ENCODE measurements at places on chromosomes 3 and 15. TPM values are rescaled to one million over a fixed set of nuclear protein-coding genes. Genes with fewer than 3 reads are reported as not detected.

The STXBP5L gene
- total RNA-seq, result 12.2 TPM

The ABCC5 gene
- total RNA-seq, result 18.8 TPM

The IFT57 gene
- 45.4 TPM for total RNA-seq

The C3orf22 gene
- total RNA-seq, result 0.54 TPM

The MYNN gene
- 24.4 TPM for total RNA-seq

The MUSTN1 gene
- total RNA-seq, result 4.2 TPM

The TBCCD1 gene
- 9.7 TPM for total RNA-seq

The MYO9A gene
- total RNA-seq, result 80.0 TPM

- no peak for DNase-seq
These were observed 77.1 kb downstream of the PDZRN3 start for GRCh38 chr3:73547427-73548248.

GRCh38 chr15:75107516-75107907 lies 84.1 kb downstream of the PPCDC start:
- DNase-seq, result no peak

GRCh38 chr3:127385540-127385870 lies 97.7 kb upstream of the PRR20G start:
- DNase-seq, result no peak

DNA sequence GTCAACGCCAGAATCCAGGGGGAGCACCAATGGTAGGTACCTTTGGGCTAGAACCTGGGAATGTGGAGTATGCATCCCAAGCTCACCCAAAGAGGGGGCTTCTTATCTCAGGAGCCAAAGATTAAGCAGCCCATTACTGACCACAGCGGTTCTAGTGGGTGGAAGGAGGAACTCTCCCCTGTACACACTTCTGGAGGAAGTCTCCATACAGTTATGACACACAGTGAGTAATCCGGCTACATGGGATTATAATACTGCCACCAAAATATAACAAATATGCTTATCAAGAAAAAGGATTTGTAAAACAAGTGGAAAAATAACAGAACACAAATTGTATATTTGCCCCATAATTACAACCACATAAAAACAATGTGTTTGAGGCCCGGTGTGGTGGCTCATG lies 8.4 kb downstream of the MYO1E start:
- DNase-seq, result no peak

- DNase-seq, result no peak
These were observed 60.8 kb downstream of the PLOD2 start for GRCh38 chr3:146100180-146100579.

GRCh38 chr3:59469948-59470723 lies 420.3 kb upstream of the CFAP20DC start:
- DNase-seq, result no peak

DNA sequence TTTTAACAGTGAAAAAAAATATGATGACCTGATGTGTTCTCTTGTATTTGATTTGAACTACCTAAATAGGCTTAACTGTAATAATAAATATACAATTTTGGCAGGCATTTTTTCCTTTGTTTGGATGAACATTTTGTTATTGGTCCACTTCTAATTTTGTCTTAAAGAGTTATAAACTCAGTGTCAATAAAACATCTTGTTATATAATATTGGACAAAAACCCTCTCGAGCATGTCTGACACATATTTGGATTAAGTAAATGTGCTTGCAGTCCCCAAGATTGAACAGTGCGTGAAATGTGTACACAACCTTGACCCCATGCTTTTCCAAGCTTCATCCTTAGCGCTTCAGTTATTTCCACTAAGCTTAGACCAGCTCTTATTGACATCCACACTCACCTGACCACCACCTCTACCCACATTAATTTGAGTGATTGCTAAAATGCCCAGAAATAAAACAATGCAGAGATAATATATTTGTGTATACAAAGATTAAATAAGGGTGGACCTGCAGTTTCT lies 131.7 kb upstream of the ZBED2 start:
- DNase-seq, result no peak

DNA sequence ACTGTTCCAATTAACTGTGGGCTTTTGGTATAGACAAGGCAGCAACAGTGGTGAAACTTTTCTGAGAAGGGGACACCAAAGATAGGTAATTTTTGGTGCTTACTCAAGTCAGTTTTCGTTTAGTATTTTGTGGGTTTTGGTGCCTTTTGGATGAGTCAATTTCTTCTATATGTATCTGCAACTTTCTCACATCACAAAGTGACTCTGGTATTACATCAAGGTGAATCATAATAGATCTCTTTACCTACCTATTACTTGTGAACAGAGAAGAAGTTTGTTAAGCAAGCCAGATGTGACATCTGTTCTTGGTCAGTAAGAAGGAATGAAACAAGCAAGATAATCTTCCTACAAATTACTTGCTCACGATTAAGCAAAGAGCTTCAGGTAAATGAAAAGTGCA lies 732.4 kb upstream of the DPPA4 start:
- DNase-seq, result no peak

GRCh38 chr15:58040150-58040549 lies 25.4 kb downstream of the ALDH1A2 start:
- no peak for DNase-seq

DNA sequence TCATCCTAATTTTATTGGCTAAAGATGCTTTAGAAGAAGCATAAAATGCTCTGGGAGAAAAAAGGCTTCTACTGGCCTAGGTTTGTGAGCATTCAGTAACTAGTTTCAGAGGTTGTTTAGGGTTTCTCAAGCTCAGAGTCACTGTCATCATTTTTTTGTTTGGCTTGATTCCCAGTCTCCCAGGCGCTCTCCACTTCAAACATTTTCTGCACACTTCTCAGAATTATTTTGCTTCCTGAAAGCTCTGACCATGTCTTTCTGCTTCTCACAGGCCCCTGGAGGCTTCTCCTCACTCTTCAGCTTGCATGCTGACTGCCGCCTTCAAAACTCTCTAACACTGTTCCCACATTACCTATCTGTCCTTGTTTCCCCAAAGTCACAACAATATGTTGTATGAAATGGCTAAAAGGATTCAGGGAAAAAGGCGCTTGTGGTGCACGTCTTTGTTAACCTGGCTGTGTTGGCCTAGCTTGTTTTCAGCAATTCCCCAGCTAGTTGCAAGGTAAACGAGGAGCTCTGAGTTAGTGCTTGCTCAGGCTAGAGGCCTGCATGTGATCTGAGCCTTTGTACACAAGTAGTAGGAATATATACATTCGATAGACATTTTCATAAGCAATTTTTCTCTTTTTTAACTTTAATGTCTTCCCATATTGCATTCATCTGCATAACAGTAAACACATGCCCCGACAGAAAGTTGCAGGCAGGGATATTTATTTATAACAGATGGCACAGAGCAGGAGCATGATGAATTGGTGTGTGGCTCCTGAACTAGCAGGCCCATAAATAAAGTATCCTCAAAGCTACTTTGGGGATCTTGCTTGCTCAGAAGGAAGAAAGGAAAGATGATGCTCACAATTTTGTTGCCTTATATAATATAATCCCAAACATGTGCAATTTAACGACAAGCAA lies 129.2 kb upstream of the DPH6 start:
- no peak for DNase-seq

DNA sequence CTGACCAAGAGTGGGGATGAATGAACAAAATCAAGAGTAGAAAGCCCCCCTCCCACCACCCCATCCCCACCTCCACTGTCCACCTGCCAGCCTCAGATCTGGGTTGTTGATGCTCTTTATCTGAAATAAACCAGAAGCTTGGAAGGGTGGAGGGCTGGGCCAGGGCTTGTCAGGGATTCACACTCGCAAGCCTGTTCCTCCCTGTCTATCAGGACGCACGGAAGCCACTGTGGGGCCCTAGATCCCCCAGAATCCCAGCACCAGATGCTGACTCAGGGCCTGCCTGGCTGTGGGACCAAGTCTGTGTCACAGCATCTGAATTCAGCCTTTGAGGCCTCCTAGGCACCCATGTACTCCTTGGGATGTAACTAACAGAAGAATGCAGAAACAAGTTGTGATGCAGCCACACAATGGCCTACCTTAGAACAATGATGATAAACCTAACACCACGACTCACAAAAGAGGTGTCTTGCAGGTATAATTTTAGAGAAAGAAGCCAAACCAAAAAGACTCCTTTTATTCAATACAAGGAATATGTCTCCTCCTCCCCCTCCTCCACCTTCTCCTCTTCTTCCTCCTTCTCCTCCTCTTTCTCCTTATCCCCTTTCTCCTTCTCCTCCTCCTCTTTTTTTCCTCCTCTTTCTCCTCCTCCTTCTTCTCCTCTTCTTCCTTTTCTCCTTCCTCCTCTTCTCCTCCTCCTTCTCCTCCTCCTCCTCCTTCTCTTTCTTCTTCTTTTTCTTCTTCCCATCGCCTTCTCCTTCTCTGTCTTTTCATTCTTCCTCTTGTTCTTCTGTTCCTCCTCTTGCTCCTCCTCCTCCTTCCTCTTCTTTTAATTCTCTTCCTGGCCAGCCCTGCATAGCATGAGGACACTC lies 234.7 kb downstream of the PLCL2 start:
- DNase-seq, result no peak

DNA sequence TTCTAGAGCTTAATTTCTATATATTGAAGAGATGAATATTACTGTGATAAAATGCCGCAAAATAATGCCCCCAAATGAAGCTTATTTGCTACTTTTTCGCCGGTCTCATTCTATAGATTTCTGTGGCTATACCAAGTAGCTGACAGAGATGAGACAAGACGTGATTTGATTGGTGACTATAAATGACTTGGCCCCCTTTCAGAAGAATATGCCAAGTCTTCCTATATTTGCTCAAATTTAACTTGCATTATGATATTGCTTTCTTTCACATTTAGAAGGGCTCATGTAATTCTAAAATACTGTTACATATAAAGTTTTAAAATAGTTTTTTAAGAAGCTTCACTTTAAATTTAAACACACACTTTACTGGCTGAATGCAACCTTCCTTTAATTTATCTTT lies 180.1 kb downstream of the SUCLG2 start:
- no peak for DNase-seq

- DNase-seq, result no peak
These were observed 961.4 kb downstream of the VGLL3 start for GRCh38 chr3:86029590-86029989.

DNA sequence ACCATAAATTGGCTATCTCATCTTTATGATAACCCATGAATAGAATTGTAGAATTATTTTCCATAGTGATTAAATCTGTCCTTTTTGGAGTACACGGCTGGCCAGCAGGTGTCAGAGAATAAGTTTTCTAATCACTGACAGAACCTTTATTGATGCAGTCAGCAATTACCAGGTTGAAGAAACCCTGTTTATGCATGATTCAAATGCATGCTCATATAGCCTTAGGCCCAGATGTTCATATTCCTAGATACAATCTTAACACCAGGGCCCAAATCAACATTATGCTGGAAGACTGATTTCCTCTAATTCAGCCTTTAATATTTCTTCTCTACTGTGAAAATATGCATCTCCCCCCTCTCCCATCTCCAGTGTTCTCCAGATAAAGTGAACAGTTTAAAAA lies 243.5 kb upstream of the DCBLD2 start:
- no peak for DNase-seq

DNA sequence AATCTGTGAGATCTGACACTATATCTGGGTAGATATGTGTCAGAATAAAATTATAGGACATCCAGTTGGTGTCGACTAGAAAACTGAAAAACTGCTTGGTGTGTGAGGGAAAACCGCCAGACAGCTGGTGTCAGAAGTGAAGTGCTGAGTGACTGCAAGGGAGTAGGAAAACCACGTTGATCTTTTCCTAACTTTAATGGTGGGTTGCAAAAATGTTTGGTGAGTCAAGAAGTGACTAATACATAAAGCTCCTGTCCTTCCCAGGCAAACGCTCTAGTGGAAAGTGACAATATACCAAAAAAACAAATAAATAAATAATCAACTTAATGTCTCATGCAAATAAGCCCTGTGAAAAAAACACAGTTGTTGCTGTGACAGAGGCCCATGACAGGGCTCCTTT lies 7.3 kb upstream of the CD96 start:
- DNase-seq, result no peak

DNA sequence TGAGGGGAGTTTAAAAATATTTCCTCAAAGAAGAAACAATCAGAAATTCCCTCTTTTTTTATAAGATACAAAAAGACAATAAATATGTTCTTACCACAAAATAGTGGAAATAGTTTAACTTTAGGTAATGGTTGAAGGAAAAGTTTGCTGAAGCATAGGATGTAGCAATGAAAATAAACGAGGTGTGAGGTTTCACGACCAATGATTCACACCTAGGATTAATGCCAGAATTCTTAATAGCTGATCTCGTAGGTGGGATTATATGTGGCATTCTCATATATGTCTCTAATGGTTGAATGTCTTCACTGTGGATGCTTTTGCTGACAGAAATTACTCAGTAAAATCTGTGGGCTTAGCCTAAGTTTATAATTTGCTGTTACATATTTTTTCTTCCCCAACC lies 467.7 kb downstream of the FGF12 start:
- no peak for DNase-seq

- peak; percentile 79 for DNase-seq
These were observed 36.7 kb downstream of the HMCES start for GRCh38 chr3:129315223-129315997.

- DNase-seq, result no peak
These were observed 56.1 kb downstream of the SLC12A8 start for GRCh38 chr3:125156456-125156855.

DNA sequence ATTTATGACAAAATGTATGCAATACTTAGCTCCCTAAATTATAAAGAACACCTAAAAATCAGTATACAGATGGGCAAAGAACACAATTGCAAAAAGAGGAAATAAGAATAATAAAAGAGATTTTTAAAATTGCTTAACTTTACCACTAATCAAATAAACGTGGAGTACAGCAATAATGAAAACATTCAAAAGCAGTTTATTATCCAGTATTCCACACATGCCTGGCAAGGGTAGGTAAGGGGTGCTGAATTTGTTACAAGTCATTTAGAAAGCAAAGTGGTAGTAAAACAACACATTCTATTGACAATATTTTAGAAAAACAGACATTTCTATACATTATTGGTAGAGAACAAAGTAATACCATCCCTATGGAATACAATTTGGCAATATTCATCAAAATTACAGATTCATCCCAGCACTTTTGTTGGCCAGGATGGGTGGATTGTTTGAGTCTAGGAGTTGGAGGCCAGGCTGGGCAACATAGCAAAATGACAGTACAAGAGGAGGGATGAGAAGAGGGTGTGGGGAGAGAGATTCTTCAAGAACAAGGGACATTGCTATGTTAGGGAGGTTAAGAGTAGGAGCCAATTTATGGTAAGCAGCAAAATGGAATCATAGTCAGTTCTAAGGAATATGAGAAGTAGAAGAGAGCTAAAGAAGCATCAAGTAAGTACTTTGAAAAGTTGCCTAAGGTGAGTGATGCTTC lies 3.7 kb upstream of the ACKR4 start:
- no peak for DNase-seq

GRCh38 chr3:45623393-45623792 lies 28.8 kb downstream of the LIMD1 start:
- no peak for DNase-seq

- DNase-seq, result peak; percentile 93
These were observed 15.6 kb downstream of the PIF1 start for GRCh38 chr15:64809649-64810496.

GRCh38 chr3:178856804-178857203 lies 214.8 kb downstream of the ZMAT3 start:
- DNase-seq, result no peak

- DNase-seq, result no peak
These were observed 75.5 kb upstream of the TRA2B start for GRCh38 chr3:186013312-186013711.

Data from sigmoid colon (tissue), 7 donors.